ENCODE measurements at places on chromosomes 7 and 10.
A peak's percentile ranks its signal among the peaks of the same experiment; 100 is the strongest.

- no peak for DNase-seq
Measured at GRCh38 chr10:88544140-88544870, 38.8 kb downstream of the RNLS start.

- no peak for DNase-seq
Measured at GRCh38 chr7:27221201-27221797, 21.3 kb upstream of the EVX1 start.

DNA sequence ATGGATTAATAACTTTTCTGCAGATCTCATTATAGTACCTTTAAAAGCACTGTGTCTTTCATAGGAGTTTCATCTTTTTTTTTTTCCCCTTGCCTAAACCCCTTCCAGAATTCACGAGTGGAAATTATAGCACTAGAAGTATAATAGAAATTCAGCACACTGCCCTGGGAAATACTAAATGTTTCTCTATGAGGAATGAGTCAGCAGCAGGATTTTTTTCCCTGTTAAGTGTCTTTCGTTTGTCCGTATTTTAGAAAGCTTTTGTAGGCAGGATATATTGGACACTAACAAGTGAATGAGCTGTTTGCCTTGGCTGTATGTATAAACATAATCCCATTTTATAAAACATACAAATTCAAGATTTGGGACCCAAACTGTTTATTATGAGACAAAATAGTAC is 105.8 kb downstream of the EXOC4 start:
- DNase-seq = no peak

GRCh38 chr7:95527033-95527775 is 41.5 kb downstream of the ASB4 start:
- no peak for DNase-seq

GRCh38 chr10:86103391-86104101 is 263.0 kb downstream of the GRID1 start:
- DNase-seq = no peak

DNA sequence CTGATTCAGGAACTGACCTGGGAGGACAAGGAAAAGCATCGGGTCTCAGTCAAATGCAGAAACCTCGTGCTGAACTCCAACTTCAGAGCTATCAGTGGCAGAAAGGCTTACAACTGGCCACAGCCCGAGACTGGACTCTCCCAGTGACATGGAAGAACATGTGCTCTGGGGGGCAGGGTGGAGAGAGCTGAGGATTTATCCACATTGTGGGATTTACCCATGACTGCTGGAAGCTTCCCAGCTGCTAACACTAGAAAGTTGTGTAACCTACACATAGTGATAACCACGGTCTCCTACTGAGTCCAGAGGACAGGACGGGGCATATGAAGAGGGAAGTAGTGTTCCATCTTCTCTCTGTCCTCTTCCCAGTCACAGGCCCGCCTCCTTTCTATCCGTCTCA is 103.4 kb downstream of the ITIH5 start:
- no peak for DNase-seq

- DNase-seq = no peak
Measured at GRCh38 chr7:25308246-25308645, 80.0 kb upstream of the NPVF start.

- DNase-seq = no peak
Measured at GRCh38 chr7:81819861-81820260, 50.0 kb upstream of the HGF start.

DNA sequence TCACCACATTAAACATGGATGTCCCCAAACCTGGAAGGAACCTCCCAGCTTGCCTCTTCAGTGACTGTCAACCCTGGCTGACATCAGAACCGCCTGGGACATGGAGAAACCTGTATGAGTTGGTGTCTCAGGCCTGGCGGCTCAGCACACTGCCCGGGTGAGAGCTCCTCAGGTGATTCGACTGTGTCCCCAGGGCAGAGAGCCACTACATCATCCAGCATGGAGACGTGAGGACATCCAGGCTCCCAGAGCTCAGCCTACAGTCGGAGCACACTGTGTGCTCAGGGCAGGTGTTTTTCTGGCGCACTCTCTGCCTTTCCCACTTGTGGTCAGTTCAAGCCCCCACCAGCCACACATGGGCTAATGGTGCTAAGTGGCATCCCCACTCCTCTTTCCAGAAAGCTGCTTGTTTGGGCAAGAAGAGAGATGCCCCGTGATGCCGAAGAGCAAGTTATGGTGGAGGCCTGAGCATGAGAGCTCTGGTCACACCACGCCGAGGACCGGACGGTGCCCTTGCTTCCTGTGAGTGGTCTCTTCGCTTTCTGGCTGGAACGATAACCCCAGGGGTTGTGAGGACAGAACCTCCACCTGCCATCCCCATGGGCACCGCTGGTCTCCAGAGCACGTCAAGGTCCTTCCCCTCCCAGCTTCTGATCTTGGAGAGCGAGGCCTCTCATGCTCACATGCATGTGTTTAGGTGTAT is 38.5 kb downstream of the AMZ1 start:
- no peak for DNase-seq

- no peak for DNase-seq
Measured at GRCh38 chr10:80473692-80474596, 19.8 kb downstream of the TSPAN14 start.

- DNase-seq = peak; percentile 6
Measured at GRCh38 chr10:12484941-12485805, 135.8 kb downstream of the CAMK1D start.

- DNase-seq = no peak
Measured at GRCh38 chr7:2017914-2018568, 214.7 kb downstream of the MAD1L1 start.

- DNase-seq = no peak
Measured at GRCh38 chr7:132244903-132245480, 331.3 kb downstream of the PLXNA4 start.

All from naive thymus-derived CD8-positive, alpha-beta T cell (primary cell).